Stimulated activated CD4-positive, alpha-beta T cell treated with anti-CD3 and anti-CD28 coated beads, Interleukin-15, amount 100 ng/mL, for 48 hours (primary cell): ENCODE measurements at places on chromosomes 5 and 9.

- DNase-seq, result no peak
These were observed 34.2 kb downstream of the CDC14B start for GRCh38 chr9:96585426-96585825.

DNA sequence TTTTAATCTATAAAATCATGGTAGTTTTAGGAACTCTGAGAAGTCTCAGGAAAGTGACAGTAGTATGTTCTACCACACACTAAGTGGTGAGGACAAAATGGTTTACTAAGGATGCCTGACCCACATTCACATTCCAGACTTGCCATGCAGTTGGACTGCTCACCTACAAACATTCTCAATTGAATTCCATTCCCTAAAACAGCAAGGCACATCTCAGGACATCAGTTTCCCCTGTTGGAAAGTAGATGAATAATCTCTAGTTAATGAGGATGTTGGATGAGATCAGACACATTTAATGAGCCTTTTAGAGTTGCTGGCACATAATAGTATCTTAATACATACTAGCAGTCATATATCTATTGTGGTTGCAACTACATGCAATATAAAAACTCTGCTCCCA is 76.6 kb downstream of the ZNF618 start:
- no peak for DNase-seq

DNA sequence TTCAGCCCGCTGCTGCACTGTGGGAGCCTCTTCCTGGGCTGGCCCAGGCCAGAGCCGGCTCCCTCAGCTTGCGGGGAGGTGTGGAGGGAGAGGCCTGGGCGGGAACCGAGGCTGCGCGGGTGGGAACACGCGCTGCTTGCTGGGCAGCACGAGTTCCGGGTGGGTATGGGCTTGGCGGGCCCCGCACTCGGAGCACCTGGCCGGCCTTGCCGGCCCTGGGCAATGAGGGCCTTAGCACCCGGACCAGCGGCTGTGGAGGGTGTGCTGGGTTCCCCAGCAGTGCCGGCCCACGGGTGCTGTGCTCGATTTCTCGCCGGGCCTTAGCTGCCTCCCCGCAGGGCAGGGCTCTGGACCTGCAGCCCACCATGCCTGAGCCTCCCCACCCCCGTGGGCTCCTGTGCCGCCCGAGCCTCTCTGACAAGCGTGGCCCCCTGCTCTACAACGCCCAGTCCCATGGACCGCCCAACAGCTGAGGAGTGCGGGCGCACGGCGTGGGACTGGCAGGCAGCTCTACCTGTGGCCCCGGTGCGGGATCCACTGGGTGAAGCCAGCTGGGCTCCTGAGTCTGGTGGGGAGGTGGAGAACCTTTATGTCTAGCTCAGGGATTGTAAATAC is 1366.4 kb upstream of the NUDT12 start:
- no peak for DNase-seq

DNA sequence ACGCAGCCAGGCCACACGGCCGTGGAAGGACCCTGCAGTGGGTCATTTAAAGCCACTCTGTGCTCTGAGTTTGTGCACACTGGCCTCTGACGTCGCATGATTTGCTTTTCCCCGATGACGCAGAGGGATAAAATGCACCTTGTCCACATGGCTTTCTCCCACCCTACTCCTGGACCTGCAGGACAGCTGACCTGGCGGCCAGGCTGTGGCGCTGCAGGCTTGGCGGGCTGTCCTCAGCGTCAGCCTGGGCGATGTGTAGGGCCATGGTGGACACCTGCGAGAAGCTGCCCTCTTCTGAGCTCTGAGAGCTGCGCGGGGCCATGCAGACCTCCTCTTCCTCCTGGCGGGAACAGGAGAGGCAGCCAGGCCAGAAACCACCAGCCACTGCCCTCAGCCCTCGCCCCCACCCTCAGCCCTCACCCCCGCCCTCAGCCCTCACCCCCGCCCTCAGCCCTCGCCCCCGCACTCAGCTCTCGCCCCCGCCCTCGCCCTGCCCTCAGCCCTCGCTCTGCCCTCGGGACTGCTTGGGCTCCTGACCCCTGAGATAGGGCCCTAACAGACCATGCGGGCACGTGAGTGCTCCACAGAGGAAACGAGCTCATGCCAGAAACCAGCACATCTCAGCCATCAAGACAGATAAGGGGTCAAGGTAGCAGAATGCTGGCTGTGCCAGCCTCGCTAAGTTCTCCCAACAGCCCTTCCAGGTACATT is 20.0 kb upstream of the SCGB3A1 start:
- DNase-seq, result no peak

DNA sequence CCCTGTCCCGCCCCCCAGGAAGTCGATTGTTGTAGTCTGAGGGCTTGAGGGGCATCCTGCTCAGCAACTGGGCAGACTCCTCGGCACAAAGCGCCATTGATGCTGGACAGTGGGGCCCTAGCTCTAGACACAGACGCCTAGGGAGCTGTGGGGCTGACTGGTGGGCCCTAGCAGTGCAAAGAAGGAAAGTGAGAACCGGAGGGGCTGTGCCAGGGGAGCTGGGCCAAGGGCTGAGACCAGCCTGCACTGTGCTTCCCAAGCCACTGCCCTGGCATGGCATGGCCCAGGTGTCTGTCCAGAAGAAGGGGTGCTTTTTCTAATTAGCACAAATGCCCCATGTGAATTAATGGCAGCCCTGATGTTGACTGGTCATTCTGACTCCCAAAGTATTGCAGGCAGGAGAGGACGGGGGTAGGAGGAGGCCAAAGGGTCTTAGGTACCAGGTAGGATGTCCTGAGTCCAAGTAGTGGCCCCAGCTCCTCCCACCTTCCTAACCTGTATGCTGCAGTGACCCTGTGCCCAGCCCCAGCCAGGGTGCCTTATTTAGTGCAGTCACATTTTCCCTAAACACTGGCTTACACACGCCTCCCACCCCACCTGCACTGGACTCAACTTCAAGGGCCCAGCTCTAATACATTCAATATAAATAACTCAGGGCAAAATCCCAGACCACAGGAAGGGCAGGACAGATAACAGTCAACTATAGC is 15.9 kb downstream of the TCF7 start:
- DNase-seq, result no peak
